ENCODE measurements at places on chromosomes 6 and 20.

- DNase-seq, result no peak
Measured at GRCh38 chr6:160031871-160032270, 63.0 kb downstream of the IGF2R start.

DNA sequence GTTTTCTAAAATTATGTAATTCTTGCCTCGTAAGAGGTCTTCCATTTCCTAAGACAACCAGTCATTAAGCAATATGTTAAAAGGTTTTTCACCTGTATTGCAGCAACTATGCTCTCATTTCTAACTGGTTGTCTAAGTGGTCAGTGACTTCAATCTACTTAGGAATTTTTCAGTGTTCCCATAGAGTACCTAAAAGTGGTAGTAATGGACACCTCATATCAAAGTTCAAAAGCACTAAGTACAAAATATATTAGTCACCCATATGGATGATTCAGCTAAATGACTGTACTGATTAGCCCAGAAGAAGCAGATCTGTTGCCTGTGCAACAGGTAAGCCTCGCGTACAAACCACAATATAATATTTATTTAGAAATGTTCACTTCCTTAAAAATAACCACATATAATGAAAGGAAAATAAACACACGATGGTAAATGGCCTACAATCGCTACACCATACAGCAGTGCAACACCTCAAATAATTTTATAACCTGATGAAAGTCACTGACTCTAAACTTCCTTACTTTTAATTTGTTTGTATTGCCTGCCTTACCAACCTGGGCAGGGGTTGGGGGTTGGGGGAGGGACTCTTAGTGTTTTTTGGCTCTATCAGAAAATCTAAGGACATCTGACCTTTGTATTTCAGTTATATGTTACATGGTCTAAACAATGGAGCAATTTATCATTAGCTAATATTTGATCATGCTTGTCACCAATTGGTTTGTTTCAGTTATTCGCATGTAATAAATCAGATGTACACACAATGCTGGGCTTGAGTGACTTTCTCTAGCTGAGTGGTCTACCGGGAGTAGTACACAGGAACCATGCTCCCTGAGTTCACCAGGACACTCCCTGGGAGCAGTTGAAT is 105.9 kb downstream of the HIVEP2 start:
- no peak for DNase-seq

- peak; percentile 99 for DNase-seq
Measured at GRCh38 chr6:43170931-43171706, at the start of gene SRF. Gene SRF, plus strand, starts transcription at chr6:43171269. Its CDS starts 388 bp downstream, at chr6:43171657.

DNA sequence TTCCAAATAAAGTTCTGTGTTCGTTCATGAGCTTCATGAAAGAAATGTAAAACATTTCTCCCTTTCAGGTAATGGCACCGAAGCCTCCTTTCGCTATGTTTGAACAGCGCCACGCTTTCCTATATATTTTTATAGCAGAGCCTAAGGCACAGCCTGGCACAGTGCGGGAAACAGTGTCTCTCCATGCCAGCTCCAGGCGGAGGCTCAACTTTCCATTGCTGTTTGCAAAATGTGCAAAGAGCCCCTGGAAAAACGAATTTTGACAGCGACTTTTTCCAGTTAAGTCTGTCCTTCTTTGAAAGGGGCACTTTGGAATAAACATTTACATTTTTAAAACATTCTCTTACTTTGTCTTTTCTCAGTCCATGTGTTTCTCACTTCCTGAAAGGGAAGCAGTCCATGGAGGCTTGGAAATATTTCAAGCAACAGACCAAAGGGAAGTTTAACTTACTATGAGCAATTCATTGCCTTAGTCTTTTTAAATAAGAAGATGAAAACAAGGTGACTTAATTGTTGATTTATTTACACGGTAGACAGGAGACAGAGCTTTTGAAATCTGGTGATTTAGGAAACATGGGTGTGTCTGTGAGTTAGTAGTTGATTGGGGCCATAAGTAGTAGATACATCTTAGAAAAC is 769 bp downstream of the CCN6 start:
- DNase-seq, result no peak

- DNase-seq, result no peak
Measured at GRCh38 chr20:37948956-37949355, 46.0 kb downstream of the VSTM2L start.

- no peak for DNase-seq
Measured at GRCh38 chr6:159862103-159862502, 28.7 kb upstream of the MAS1 start.

- no peak for DNase-seq
Measured at GRCh38 chr20:62638679-62639406, 3.5 kb upstream of the SLCO4A1 start.

DNA sequence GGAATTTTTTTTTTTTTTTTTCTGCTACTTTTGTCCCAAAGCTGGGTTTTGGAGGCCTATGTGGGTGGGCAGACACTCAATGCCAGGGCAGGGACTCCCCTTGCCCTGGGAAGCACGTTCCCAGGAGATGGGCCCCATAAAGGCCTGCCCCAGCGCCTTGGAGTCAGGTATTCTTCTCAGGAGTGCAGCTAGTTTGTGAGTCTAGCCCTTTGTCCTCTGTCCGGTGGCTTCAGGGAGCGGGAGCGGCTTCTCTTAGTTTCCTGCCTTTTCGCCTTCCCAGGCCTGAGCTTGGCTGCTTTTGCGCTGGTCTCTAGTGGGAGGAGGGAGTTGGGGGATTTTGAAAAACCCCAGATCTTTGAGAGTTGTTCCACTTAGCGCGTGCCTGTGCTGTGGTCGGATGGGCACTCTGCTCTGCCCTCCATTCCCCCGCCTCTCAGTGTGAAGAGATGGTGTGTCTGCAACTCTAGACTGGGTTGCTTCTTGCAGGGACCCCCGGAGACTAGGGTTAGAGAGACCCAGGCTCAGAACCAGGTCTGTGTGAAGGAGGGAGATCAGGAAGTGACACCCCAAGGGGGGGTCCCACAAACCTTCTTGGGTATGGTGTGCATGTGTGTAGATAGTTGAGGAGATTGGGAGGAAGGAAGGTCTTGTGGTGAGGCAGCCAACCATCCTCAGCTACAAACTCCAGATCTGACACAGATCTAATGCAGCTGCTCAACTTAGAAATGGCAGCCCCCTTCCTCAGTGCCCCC is 1.3 kb downstream of the PLCG1 start:
- no peak for DNase-seq

DNA sequence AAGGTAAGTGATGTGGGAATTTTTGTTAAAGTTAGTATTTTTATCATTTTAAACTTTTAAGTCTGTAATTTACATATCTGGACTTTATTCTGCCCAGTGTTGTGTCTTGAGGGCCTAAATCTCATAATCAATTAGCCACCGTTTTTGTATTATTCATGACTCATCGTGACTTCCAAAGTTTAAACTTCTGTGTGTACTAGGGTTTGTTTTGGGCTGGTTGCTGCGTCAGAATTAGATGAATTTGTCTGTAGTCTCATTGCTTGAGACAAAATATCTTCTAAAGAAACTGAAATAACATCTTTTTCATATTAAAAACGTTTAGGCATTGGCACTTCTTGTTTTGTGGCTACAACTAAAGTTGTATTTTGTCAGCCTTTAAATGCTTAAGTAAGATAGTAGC is 41.3 kb downstream of the CDYL start:
- DNase-seq, result no peak
